ENCODE measurements at places on chromosomes 1 and 21.

- DNase-seq: no peak
These were observed 1409.0 kb downstream of the PLA2G4A start for GRCh38 chr1:188237573-188238348.

DNA sequence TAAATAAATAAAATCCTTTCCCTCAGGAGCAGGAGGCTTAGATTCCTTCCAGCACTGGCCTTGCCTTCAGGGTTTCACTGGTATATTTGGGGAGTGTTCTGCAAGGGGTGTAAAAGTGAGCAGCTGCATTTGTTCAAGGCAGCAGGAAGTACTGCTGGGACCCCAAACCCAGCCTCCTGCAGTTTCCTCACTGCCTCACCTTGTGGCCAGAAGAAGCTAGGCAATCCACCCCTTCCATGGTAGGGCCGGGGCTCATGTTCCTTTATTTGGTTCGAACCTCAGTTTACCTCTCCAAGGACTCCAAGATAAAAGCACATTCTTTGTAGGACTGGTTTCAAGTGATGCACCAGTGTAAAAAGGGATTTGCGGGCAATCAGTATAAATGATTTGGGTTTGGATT lies 21.0 kb upstream of the CFAP126 start:
- DNase-seq: no peak

GRCh38 chr1:56979986-56980755 lies 14.4 kb upstream of the C8B start:
- no peak for DNase-seq

DNA sequence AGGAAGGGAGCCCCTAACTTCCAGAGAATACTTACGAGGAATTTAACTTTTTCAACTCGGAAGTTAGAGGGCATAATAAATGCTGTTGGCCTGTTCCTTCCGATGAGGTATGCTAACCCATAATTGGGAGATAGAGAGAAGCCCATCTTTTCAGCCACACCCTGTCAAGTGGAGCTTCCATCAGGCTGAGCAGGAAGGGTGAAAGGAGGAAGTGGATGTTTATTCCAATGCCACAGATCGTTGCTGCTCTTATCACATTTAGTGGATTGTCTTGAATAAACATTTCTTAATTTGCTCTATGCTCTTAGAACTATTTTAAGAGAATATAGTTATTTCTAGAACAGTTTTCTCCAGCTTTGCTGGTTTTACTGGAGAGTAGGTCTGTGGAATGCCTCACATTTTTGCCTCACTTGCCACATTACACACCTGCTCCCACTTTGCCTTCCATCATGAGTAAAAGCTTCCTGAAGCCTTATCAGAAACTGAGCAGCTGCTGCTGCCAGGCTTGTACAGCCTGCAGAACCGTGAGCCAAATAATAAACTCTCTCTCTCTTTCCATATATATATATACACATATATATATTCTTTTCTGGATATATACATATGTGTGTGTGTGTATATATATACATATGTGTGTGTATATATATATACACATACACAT lies 60.0 kb upstream of the RGS21 start:
- no peak for DNase-seq

- DNase-seq: no peak
These were observed 4.1 kb downstream of the RUNX1 start for GRCh38 chr21:35044770-35045541.

DNA sequence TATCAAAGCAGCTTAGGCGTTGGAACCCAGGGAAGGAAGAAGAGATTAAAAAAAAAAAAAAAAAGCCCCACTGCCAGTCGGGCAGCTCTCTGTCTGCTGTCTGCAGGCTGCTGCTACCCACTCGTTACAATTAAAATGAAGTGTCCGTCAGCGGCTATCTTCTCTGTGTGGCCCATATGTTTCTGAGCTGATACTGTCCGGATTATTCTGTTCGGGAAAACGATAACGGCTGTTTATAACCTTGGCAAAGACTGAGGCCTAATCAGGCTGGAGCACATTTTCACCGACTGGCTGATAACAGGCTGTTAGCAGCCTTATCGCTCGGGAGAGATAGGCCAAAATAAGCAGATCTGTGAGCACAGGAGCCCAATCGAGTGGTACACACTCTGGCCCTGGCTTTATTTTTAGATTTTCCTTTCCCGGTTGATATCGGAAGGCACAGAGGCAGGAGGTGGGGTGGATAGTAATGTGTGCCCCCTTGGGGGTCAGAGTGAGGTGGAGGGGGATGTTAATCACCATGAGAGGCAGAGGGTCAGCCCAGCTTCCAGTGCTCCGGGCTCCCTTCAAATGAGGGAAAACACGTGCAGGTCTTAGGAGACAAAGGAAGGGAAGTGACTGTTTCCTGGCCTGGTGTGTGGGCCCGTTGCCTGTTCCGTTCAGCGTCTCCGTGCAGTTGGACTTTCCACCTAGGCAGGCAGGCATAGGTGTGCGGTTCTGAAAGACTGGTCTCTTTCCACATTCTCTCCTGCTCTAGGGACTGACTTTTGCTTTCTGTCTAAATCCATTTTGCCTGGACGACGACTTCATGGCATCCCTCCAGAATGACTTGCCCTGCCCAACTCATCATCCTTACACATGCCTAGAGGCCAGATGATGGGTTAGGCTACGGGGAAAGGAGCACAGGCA lies 153.4 kb downstream of the PBX1 start:
- DNase-seq: no peak

- no peak for DNase-seq
These were observed 208.4 kb upstream of the CAMK1G start for GRCh38 chr1:209375097-209375496.

DNA sequence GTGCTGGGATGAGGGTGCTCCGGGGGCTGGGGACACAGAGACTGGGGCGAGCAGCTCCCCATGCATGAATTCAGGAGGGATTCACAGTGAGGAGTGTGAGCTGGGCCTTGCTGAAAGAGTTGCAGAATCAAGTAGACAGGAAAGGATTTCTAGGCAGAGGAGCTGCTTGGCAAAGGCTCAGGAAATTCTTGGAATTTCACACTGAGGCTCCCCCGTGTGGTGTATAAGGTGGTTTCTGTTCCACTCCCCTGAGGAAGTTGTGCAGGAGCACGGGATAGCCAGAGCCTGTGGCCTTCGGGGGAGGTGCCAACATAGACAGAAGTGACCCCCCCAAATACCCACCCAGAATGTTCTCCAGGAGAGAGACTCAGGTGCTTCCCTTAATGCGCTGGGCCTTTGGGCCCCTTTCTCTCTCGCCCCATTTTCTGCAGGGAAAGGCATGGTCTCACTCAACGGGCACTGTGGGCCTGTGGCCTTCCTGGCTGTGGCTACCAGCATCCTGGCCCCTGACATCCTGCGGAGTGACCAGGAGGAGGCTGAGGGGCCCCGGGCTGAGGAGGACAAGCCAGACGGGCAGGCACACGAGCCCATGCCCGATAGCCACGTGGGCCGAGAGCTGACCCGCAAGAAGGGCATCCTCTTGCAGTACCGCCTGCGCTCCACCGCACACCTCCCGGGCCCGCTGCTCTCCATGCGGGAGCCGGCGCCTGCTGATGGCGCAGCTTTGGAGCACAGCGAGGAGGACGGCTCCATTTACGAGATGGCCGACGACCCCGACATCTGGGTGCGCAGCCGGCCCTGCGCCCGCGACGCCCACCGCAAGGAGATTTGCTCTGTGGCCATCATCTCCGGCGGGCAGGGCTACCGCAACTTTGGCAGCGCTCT lies 58.5 kb upstream of the ACTL8 start:
- DNase-seq: no peak

GRCh38 chr1:228837817-228838716 lies 102.8 kb downstream of the RHOU start:
- DNase-seq: no peak

DNA sequence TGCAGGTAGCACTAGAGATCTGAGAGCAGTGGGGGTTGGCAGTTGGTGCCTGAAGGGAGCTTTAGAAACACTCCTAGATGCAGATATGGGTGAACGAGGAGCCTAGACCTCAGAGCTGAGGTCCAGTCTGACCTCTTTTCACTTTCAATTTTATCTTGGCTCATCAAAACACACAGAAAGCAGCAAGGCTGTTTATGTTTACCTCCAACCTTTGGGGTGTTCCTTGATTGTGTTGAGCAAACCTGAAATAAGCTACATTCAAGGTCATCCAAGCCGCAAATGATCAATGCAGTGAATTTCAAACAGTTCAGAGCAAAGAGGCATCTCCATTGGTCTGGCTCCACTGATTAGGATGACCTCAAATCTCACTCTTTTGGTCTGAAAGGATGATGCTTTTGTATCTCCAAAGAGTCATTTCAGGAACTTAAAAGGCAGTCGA lies 1.3 kb downstream of the LY9 start:
- DNase-seq: no peak

- DNase-seq: no peak
These were observed 194.5 kb downstream of the HS2ST1 start for GRCh38 chr1:87108814-87109411.

- no peak for DNase-seq
These were observed 27.0 kb downstream of the VCAM1 start for GRCh38 chr1:100746542-100746932.

DNA sequence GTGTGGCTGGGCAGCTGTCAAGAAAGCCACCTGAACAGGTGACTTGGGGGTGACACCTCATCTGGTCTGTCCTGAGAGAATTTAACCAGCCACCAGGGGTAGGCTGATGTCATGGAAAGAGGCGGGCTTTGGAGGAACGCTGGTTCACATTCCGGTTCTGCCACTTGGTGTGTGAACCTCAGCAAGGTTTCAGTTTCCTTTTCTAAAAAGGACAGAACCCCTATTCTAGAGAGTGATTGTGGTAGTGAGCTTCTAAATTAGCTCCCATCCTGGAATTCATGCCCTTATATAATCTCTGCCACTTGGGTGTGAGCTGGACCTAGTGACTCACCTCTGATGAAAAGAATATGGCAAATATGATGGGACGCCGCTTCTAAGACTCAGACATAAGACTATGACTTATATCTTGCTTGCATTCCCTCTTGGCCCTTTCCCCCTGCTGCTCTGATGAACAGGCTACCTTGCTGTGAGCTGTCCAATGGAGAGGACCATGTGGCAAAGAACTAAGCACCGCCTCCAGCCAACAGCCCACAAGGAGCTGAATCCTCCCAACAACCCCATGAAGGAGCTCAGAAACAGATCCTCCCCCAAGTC lies 332.1 kb downstream of the RRAGC start:
- peak; percentile 34 for DNase-seq

DNA sequence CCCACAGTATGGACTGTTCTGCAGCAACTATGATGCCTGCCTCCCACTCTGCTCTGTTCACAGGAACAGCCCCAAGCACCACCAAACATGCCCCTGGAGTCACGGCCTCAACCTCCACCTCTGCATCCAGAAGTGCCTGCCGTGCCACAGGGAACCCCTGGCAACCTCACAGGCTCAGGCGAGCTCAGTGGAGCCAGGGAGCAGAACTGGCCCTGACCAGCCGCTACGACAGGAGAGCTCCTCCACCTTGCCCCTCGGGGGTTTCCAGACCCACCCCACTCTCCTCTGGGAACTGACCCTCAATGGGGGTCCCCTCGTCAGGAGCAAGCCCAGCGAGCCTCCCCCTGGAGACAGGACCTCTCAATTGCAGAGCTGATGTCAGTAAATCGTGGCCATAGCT lies 13.0 kb downstream of the MRAP start:
- DNase-seq: no peak

DNA sequence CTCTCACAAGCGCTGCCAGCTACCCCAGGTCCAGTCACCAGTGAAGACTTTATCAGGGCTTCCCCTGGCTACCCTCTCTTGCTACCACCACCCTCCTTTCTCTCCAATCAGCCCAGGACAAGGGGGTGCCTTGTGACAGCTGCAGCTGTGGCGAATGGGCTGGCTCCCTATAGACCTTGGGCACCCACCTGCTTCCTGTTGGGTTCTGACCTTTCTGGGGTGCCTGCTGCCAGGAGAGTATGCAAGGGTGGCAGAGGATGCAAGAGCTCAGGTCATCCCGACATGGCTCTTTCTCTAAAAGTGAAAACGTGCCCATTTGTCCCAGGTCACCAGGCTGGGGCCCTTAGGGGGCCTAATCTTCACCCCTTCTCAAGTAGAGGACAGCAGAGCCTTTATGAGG lies 6.6 kb downstream of the KLHDC8A start:
- no peak for DNase-seq

Data from stimulated activated CD4-positive, alpha-beta T cell treated with anti-CD3 and anti-CD28 coated beads, Interleukin-4, amount 100 ng/mL, for 4 hours (primary cell).